ENCODE measurements at places on chromosomes 1 and 21.

GRCh38 chr21:31530364-31530763 is 129.1 kb upstream of the SOD1 start:
- DNase-seq: no peak

GRCh38 chr1:233819042-233819441 is 85.4 kb upstream of the SLC35F3 start:
- DNase-seq: no peak

DNA sequence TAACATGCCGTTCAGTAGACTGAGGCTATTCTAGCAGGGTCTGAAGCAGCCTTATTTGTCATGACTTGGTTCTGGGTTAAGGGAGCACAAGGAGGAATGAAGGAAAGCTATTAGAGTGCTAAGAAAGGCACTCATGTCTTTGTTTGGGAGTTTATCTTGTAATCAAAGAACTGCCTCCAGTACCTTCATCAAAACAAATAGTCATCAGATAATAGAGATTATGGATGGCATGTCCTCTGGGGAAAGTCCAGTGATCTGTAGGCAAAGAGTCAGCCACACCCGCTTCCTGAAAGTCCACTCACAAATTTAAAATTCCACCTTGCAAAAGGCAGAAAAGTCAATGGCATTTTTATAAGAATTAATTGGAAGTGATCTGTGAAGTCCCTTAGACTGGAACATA is 56.8 kb downstream of the ESRRG start:
- no peak for DNase-seq

- no peak for DNase-seq
These were observed 1757.9 kb downstream of the BRINP3 start for GRCh38 chr1:188719735-188720134.

- DNase-seq: no peak
These were observed 1.1 kb upstream of the SETDB1 start for GRCh38 chr1:150925080-150925479.

DNA sequence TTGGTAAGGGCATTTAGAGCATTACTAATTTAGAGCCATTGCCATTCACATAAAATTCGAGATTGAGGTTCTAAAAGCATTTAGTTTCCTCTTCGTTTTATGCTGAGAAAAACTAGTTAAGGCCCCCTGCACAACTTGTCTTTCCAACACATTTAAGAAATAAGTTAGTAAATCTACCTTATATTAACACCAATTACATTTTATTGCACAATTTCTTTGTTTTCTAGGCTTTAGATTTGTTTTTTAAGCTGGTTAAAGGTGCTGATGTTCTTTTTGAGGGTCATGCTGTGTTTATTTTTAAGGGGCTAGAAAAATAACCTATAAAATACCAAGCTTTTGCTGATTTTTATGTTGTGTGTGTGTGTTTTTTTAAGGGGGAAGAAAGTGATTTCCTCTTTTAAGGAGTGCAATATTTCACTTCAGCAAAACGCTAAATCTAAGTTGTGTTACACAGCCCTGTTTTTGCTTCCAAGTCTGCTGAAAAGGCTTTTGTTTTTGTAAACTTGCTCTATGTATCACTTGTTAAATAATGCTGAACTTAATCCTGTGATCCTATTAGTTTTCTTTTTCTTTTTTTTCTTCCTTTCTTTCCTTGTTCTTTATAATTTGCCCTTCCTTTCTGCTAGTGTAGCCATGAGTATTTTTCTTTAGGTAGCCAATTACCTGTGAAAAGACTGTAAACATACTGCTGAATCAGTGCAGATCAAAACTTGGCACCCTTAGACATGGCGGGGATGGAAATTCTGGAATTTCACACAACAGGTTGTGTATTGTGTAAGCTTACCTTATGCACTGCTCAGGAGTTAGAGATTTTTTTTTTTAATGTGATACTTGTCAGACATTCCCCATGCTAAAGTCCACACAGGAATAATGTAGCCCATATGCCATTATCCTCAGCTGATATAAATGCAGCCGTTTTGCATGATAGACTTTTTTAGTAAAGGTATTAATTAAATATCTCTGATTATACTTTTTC is 1.5 kb downstream of the CEPT1 start:
- no peak for DNase-seq

DNA sequence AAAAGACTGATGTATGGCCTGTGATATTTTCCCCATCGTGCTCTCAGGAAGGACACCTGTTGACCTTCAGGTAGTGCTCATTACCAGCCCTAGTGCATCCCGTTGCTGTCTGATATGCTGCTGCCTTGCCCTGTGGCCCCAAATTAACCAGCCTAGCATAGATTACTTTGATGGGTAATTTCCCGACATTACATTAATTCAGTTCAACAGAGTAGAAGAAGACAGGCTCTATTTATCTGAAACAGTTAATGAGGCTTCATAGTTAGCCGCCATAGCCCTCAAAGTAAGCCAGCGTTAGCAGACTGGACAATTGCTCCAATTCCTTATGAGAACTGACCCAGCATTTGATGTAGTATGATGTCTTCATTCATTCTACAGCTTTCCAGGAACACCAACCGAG is 257.6 kb downstream of the OLFM3 start:
- DNase-seq: no peak

GRCh38 chr1:211492511-211493132 is 660 bp upstream of the RD3 start:
- no peak for DNase-seq

Data from stimulated activated CD8-positive, alpha-beta memory T cell treated with anti-CD3 and anti-CD28 coated beads, Interleukin-7, amount 100 ng/mL, for 1 hour (primary cell).